Fibroblast of skin of right quadriceps (primary cell): ENCODE measurements at places on chromosomes 3 and 15.

- DNase-seq = peak; percentile 78
These were observed 37.8 kb downstream of the LSM3 start for GRCh38 chr3:14216257-14217048.

GRCh38 chr15:52005748-52006701 is 13.0 kb upstream of the MAPK6 start:
- DNase-seq = peak; percentile 37

DNA sequence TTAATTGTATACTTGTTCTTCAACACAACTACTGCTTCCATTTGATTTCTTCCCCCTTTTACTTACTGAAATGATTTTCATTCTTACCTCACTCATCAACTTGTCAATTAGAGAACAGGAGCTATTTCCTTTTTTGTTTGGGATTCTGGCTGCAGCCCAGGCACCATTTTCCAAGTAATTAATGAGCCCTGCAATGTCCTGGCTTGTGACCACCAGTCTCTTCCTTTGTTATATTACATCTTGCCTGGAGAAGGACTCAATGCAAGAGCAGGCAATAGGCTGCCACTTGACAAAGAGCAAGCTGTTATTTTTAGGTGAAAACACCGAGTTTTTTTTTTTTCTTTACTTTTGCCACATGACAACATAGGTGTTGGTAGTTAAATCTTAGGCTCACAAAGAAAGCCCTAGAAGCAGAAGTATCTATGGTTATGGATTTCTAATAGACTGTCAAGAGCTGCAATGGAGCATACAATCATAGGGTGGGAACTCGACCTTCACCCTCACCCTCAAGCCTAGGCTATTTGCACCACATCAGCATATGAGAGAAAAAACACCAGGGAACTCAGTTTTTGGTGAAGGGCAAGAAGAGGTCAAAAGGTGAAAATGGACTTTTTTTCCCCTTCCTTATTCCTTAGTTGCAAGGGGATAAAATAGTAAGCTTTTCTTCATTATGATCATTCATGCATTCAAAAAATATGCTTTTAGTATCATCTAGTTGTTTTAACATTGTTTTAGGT is 114.9 kb downstream of the TNIK start:
- no peak for DNase-seq

DNA sequence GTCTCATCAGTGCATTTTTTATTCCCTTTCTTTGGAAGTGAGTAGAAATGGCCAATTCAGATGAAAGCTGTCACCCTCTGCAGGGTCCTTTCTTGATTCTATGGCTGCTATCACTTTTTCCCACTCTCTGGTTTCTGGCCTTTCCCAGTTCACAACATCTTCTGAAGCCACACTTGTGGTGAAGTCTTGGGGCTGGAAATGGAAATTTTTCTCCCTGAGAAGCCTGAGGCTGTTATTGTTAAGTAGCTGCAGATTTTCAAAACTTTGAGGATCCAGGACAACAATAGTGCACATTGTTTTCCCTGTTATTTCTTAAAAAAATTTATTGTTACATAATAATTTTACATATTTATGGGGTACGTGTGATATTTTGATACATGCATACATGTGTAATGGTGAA is 250.3 kb upstream of the RASGRP1 start:
- DNase-seq = no peak

- DNase-seq = no peak
These were observed 18.9 kb downstream of the HOMER2 start for GRCh38 chr15:82933576-82933975.
